NCI-H446 (cell line): ENCODE measurements at places on chromosomes 2 and 18.

DNA sequence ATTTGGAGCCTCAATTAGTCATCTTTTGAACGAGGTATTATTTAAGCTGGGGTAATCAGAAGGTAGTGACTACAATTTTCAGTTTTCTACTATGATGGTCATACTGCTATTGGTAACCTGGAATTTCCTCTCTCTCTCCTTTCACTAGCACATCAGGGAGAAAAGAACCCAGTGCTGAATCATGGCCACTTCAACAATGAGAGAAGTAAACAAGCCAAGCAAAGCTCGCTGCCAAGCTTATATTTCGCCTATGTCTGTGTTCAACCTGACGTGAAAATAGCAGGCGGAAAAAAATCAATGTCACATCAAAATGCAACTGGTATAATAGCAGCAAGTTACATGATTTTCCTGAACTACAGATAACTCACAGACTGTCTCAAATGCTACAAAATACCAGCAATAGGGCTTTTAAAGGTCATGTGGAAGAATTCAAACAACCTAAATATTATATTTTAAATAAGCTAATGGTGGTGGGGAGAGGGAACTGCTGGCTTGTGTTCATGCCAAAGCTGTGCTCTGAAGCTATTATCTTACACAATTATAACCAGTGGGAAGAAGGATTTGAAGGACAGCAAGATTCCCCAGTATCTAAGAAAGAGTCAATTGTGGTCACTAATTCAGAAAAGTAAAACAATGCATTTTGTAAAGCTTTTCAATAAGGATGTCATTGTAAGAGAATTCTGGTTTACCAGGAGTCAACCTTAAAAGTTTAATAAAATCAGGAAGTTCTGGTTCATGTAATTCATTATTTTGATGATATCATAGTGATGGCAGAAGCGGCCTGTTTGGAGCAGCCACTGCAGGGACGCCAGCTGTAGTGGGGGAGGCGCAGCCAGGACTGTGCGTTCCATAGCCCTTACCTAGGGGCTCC is 38.0 kb downstream of the RNF152 start:
- peak; percentile 63 for DNase-seq

DNA sequence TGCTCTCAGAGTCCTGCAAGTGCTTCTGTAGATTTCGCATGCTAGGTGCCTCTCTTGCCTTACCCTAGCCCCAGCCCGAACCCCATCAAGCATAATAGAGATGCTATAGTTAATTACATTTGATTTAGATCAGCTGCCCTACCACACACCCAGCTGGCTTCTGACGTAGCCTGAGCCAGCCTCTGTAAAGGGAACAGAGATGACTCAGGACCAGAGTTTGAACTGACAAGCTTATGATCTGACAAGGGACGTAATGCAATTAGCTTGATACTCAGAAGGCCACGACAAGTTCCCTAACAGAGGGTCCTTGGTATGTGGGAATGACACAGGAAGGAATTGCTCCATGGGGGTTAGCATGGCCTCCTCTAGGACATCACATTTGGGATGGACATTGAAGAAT is 126.6 kb downstream of the LRATD1 start:
- no peak for DNase-seq

GRCh38 chr2:230619491-230619890 is 93.2 kb upstream of the CAB39 start:
- DNase-seq, result no peak

DNA sequence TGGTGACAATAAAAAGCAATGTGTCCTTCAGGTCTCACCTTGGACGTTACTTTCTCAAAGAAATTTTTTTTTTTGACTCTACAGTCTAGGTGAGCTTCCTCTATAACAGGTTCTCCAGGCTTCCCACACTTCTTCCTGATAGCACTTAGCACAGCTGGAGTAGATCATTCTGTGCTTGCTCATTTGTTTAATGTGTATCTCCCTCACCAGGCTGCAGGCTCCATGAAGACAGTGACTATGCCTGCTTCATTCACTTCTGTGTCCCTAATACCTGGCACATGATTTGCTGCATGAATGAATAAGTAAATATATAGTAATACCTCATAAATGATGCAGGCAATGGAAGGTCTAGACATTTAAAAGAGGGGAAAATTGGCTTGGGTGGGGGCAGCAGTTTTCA is 109.9 kb upstream of the CD302 start:
- DNase-seq, result no peak

DNA sequence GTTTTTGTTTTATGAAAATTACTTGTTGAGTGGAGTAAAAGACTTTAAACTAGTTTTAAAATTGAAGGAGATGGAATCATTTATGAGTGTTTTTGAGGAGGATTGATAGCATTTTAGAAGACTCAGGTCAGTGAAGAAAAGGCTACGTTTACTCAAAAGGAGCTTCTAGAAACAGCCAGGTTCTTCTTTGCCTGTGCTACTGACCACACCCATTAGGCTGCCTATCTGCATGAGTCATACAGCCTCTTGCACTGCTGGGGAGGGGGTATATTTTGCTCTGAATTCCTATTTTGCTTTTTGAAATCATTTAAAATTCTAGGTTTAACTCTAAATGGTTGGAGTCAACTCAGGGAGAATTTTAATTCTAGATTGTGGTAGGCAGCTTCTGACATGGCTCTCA is 22.3 kb downstream of the EFEMP1 start:
- DNase-seq, result no peak

DNA sequence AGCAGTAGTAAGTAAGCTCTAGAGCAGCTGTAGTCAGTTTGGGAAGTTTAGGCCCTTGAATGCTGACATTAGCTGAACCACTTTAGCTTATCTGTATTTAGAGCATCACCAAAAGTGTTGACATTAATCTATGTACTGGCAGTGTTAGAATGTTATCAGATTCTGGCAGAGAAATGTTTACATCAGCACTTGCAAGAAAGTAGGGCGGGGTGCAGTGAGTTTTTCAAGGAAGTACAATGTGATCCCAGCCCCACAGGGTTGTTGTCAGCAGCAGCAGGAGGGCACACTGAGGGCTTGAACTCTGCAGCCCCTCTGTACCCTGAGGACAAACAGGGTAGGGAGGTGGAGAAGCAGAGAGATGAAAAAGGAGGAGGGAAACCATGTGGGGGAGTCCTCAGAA is 35.5 kb upstream of the RMP24 start:
- no peak for DNase-seq

DNA sequence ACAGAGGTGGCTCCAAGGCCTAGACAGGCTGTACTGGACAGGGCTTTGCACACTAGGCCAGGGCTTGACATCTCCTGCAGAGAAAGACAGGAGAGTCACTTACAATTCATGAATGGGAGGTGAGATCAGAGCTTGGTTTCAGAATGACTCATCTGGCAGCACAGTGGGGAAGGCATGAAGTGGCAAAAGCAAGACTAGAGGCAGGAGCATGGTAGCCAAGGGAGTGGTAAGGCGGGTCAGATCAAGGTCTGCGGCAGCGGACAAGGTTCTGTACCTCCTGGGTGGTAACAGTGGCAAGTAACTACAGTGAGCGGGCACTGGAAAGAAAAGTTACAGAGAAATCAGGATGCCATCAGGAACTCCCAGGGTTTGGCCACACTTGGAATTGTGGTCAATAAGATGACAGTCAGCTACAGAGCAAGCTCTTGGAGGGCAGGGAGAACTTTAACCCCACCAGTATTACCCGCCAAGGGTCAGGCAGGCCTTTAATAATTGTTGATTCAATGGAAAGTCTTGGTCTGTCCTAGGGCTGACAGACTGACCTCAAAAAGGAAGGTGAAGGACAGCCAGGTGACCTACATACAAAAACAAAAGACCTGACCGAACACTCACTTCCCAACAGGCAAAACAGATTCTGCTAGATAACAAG is 5.7 kb downstream of the MCFD2 start:
- no peak for DNase-seq

DNA sequence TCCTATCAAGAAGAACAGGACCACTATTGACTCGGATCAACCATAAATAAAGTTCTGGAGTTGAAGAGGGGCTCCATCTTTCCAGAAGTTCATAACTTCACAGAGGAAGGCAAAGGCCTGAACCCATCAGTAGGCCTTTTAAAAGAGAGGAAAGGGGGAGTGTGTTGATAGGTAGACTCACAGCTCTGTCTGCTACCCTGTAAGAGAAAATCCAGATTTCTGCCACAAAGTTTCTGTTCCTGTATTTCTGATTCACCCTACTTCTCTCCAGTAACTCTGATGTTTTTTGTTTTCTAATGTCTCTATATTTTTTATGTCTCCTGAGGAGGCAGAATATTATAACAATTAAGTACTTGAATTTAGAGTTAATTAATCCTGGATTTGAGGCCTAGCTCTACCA is 564.0 kb downstream of the TNS1 start:
- no peak for DNase-seq

GRCh38 chr2:38654528-38655381 is 11.2 kb upstream of the GALM start:
- DNase-seq, result no peak

DNA sequence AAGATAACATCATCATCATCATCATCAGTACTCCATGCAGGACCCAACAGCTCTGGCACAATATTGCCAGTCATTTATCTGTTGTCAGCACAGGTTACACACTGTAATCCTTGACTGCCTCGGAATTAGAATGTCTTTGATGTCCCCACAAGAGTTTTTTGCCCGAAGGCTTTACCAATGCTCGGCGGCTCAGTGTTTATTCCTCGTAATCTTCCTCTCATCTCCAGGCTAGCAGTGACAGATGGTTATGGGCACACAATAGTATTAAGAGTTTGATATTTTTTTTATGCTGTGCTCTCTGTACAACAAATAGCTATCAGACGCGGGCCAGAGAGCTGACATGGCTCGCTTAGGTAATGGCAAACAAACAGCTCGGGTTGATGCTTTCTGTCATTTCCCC is 515.2 kb downstream of the ZEB2 start:
- no peak for DNase-seq

DNA sequence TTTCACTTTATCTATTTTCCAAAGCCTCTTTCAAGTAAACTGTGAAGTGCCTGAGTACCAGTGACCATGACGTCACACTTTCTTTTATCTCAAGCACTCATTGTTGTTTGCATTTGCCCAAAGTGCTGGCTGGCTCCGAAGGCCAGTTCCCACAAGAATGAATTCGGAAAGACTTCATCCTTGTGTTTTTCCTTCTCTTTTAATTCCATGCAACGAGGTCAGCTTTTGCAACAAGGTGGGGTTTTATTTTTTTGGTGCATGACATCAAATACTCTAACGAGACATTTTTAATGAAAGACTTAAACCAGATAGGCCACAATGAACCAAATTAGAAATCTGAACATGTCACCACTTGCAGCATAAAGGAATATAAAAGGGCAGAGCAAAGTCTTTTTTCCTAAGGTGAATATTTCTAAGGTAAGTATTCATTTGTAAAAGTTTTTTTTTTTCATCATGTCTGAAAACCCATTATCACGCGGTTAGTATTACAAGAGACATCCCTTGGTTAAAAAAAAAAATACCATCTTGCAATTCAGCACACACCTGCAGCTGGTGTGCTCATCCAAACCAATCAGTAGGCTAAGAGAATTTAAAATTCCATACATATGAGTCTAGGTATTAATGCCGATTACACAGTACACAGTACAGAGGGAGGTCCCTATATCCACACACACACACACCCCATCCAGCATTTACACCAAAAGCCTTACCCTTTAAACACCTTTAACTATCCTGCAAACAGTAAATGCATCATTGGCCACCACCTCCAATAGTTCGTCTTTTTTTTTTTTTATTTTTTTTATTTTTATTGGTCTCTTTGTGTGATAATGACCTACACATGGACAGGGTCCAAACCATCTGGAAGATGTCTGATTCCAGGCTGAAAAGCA is 2.3 kb downstream of the ARL4C start:
- DNase-seq, result peak; percentile 9

DNA sequence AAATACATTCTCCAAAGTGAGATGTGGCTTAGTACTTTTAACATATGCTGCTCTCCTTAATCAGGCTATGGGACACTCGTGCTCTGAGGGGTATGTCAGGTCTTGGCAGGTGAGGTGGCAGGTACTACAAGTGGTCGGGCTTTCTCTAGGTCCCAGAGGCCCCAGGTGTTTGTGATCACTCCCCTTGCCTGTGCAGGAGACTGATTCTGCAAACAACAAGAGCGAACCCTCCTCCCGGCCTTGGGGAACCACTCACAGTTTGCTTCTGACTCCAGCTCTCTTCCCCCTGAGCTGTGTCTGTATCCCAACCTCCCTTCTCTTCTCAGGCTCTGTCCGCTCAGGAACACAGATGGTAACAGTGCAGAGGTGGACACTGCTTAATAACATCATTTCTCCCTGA is 48.1 kb downstream of the ATOH8 start:
- no peak for DNase-seq

GRCh38 chr2:63569740-63570139 is 18.5 kb downstream of the WDPCP start:
- DNase-seq, result no peak

GRCh38 chr2:41775366-41776025 is 272.3 kb upstream of the PKDCC start:
- no peak for DNase-seq

GRCh38 chr2:36486521-36487044 is 111.4 kb downstream of the FEZ2 start:
- DNase-seq, result no peak

- peak; percentile 33 for DNase-seq
Measured at GRCh38 chr2:153478289-153479261, at the start of gene RPRM. RPRM (minus strand) TSS chr2:153478762; CDS start chr2:153478565, 197 bp downstream.

GRCh38 chr18:7778181-7778580 is 211.1 kb downstream of the PTPRM start:
- DNase-seq, result no peak

- DNase-seq, result no peak
Measured at GRCh38 chr18:23049698-23050373, 85.4 kb upstream of the CABLES1 start.

GRCh38 chr2:158687315-158687714 is 107.8 kb upstream of the DAPL1 start:
- no peak for DNase-seq

GRCh38 chr2:10075571-10076209 is 4.5 kb downstream of the CYS1 start:
- no peak for DNase-seq

DNA sequence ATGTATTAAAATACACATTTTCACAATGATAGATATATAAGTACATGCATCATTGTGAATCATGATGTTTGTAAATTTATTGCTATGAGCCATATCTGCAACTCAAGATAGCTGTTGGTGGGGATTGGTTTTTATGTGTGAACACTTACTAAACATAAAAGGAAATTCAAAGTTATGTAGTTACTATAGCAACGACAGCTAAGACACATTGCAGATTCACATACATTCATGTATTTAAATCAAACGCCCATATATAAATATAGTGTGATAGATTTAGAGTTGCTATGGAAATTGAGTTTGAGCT is 65.6 kb downstream of the MAPRE2 start:
- no peak for DNase-seq
